Mesothelial cell of epicardium (in vitro differentiated cells): ENCODE measurements at places on chromosomes 5 and 9. TPM values are rescaled to one million over a fixed set of nuclear protein-coding genes. Genes with fewer than 3 reads are reported as not detected.

- H3K27me3 ChIP-seq, result no peaks in the 10 kb centered on the region
- no peak overlapping the region for H3K27ac ChIP-seq
- no peaks in the 10 kb centered on the region for H3K36me3 ChIP-seq
- no peak overlapping the region for H3K4me3 ChIP-seq
- peaks cover 44% of the 10 kb centered on the region for H3K4me1 ChIP-seq
Observed at GRCh38 chr5:56700711-56701110, 114.6 kb upstream of the MAP3K1 start.

FXN gene
- total RNA-seq, result 20.7 to 22.4 TPM (median 20.8 TPM) in 3 replicates

GRCh38 chr5:17989036-17989435 is 354.8 kb downstream of the TAF11L14 start:
- DNase-seq, result no peak
- H3K4me3 ChIP-seq, result no peak overlapping the region
- no peak overlapping the region for H3K27ac ChIP-seq
- H3K4me1 ChIP-seq, result no peaks in the 10 kb centered on the region
- H3K36me3 ChIP-seq, result no peaks in the 10 kb centered on the region

DNA sequence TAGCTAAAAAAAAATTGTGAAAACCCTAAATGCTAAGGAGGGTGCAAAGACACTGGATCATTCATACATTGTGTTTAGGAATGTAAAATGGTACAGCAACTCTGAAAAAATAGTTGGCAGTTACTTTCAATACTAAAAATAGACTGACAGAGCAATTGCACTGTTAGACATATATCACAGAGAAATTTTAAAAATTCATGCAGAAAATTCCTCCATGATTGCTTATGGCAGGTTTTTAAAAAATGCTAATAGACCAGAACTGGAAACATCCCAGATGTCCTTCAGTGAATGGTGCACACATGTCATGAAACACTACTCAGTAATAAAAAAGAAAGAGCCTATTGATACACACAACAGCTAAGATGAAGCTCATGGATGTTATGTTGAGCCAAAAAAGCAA is 349.8 kb upstream of the DAB2 start:
- H3K4me3 ChIP-seq, result no peak overlapping the region
- peaks cover 4% of the 10 kb centered on the region for H3K27me3 ChIP-seq
- H3K36me3 ChIP-seq, result peaks cover 2% of the 10 kb centered on the region

DNA sequence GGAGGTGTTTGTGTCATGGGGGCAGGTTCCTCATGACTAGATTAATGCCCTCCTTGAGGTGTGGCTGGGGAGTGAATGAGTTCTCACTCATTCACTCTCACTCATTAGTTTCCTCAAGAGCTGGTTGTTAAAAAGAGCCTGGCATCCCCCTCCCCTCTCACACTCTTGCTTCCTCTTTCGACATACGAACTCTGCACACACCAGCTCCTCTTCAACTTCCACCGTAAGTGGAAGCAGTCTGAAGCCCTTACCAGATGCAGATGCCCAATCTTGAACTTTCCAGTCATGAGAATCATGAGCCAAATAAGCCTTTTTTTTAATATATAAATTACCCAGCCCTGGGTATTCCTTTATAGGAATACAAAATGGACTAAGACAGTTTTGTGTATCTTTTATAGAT is 82.5 kb downstream of the SPRY4 start:
- no peaks in the 10 kb centered on the region for H3K36me3 ChIP-seq
- no peak overlapping the region for H3K4me3 ChIP-seq
- no peak for DNase-seq
- H3K4me1 ChIP-seq, result peaks cover 9% of the 10 kb centered on the region
- H3K27me3 ChIP-seq, result no peaks in the 10 kb centered on the region

DNA sequence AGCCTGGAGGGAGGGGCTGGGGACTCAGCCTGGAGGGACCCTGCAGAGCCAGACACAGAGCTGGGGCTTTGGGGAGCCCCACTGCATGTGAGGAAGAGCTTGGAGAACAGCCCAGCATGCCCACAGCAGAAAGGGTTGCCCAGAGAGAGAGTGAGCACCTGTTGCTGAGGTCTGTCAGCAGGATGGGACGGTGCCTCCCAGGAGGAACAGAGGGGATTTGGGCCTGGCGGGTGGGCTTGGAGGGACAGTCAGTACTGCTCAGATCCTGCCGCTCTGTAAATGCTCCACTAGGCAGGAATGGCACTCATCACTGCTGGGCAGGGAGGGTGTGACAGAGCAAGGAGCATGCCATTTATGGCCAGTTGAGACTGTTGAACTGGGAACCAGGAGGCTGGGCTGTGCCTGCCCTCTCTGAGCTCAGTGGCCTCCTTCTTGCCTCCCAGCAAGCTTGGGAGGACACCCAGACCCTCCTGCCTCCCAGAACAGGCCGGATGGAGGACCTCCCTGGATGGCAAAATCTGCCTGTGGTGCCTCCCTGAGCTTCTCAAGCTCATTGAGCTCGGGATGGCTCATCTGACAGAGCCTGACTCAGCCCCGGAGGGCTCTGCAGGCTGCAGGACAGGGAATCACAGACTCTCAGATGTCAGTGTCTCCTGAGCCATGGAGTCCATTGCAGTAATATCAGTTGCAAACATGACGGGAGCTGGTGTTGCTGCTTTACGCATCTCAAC is 786 bp upstream of the HRCT1 start:
- H3K36me3 ChIP-seq, result no peaks in the 10 kb centered on the region
- H3K27ac ChIP-seq, result peak overlapping the region; percentile 16
- no peak for DNase-seq

- no peak overlapping the region for H3K4me3 ChIP-seq
- DNase-seq, result no peak
- H3K36me3 ChIP-seq, result peaks cover 10% of the 10 kb centered on the region
- no peak overlapping the region for H3K27ac ChIP-seq
- peaks cover 32% of the 10 kb centered on the region for H3K4me1 ChIP-seq
Observed at GRCh38 chr5:40838086-40838485, 3.1 kb upstream of the RPL37 start.

STPG3 gene
- total RNA-seq, result 0.18 to 0.29 TPM in 2 of 3 replicates, not detected in the other

DNA sequence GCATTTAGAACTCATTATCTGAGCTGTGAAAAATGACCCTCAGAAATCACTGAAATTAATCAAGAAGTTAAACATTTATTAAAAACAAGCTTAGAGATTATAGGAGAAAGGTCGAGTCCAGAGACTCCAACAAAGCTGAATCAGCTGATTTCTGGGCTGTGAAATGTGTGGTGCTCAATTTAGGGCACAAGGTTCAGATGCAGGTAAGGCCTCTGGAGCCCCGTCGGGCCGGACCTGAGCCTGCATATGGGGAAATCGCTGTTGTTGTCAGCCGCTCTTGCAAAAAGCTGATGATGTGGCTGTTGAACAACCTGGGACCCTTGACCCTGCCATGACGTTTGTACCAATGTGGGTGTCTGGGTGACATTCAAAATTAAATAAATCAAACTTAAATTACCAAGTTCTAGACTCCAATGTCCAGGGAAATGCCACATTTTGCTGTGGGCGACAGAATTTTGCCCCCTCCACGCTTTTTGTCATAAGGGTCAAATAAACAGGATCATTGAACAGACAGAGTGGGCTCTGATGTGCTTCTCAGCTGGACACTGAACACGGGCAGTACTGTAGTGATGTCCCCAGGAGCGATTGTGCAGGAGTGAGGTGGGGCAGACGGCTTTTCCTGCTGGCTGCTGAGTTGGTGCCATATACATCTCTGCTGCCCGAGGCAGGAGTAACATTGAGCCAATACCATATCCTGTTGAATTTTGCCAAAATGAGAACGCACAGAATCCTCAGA is 27.2 kb upstream of the FBP1 start:
- DNase-seq, result no peak
- H3K4me3 ChIP-seq, result no peak overlapping the region
- no peaks in the 10 kb centered on the region for H3K27me3 ChIP-seq
- no peak overlapping the region for H3K27ac ChIP-seq
- peaks cover 20% of the 10 kb centered on the region for H3K4me1 ChIP-seq

OTULINL gene
- 3.0 to 6.6 TPM (median 3.8 TPM) in 3 replicates for total RNA-seq

- H3K36me3 ChIP-seq, result no peaks in the 10 kb centered on the region
- no peak overlapping the region for H3K27ac ChIP-seq
- DNase-seq, result no peak
- H3K4me3 ChIP-seq, result no peak overlapping the region
Observed at GRCh38 chr5:2158767-2159166, 276.0 kb upstream of the IRX4 start.

DNA sequence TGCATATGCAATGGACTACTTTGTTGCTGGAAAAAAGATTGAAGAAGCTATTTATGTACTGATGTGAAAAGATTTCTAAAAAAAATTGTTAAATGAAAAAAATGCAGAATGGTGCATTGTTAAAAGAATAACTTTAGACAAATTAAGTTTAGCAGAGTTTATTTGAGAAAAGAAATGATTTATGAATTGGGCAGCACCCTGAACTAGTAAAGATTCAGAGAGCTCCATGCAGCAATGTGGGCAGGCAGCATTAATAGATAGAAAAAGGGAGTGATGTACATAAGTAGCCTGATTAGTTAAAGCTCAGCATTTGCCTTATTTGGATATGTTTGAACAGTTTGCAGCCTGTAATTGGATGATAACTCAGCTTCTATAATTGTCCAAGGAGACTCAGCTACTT is 677.9 kb upstream of the SEMA6A start:
- no peaks in the 10 kb centered on the region for H3K36me3 ChIP-seq
- peaks cover 22% of the 10 kb centered on the region for H3K4me1 ChIP-seq
- H3K27ac ChIP-seq, result no peak overlapping the region
- DNase-seq, result no peak
- H3K4me3 ChIP-seq, result no peak overlapping the region
- no peaks in the 10 kb centered on the region for H3K27me3 ChIP-seq

GRCh38 chr9:109369285-109369684 is 48.4 kb upstream of the EPB41L4B start:
- no peak overlapping the region for H3K4me3 ChIP-seq
- H3K27me3 ChIP-seq, result no peaks in the 10 kb centered on the region
- H3K4me1 ChIP-seq, result no peaks in the 10 kb centered on the region
- H3K27ac ChIP-seq, result no peak overlapping the region

ZFP37 gene
- total RNA-seq, result 8.2 to 9.3 TPM (median 8.9 TPM) in 3 replicates

GRCh38 chr5:53817183-53817582 is 256.7 kb downstream of the NDUFS4 start:
- no peaks in the 10 kb centered on the region for H3K36me3 ChIP-seq
- peaks cover 12% of the 10 kb centered on the region for H3K27me3 ChIP-seq
- peaks cover 4% of the 10 kb centered on the region for H3K4me1 ChIP-seq
- no peak overlapping the region for H3K4me3 ChIP-seq
- no peak overlapping the region for H3K27ac ChIP-seq

YTHDC2 gene
- total RNA-seq, result 34.0 to 38.2 TPM (median 37.0 TPM) in 3 replicates

HACD4 gene
- 3.0 TPM in 3 replicates for total RNA-seq

DNA sequence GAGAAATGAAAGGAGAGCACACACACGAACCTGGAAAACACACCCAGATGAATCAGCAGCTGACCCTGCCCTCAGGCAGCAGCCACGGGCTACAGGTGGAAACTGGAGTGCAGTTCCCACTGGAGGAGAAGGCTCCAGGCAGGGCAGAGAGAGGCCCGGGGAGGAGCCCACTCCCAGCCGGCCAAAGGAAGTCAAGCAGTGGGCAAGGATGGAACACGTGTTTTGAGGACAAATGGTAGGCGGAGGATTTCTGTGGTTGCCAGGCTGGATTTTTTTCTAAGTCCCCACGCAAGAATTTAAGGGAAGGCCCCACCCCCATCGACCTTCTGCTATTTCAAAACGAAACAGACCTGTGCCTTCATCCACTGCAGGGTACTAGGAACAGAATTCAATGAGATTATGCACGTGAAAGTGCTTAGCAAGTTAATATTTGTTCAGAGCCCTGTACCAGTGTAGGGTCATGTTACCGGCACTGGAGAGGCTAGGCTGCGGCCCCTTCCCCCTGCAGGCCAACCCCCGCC is 6.8 kb downstream of the EPB41L4B start:
- no peak overlapping the region for H3K27ac ChIP-seq
- H3K27me3 ChIP-seq, result peaks cover 27% of the 10 kb centered on the region
- H3K36me3 ChIP-seq, result no peaks in the 10 kb centered on the region
- H3K4me1 ChIP-seq, result peaks cover 36% of the 10 kb centered on the region
- DNase-seq, result no peak

DNA sequence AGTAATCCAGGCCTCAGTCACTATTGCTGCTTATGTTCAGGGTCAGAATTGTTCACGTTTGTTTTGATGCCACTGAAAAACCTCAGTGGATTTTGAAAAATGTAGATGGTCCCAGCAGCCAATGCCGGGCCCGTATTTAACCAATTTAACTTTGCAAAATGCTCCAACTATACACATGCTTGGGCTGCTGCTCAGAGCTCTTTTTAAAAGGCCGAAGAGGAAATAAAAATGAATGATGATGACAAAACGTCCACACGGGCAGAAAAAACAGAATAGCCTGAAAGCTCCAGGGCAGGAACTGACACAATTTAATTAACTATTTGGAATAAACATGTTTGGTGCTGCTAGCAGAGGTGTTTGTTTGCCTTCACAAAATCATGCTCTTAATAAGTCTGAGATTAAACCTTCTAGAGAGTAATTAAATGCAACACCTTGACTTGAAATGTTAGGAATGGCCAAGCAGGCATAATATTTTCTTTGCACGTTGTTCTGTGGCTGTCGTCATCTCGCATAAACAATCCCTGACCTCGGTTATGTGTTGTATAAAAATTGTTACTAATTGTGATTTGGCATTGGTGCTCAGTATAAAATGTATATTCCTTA is 152.7 kb downstream of the SLIT3 start:
- H3K27ac ChIP-seq, result peak overlapping the region; percentile 35

DNA sequence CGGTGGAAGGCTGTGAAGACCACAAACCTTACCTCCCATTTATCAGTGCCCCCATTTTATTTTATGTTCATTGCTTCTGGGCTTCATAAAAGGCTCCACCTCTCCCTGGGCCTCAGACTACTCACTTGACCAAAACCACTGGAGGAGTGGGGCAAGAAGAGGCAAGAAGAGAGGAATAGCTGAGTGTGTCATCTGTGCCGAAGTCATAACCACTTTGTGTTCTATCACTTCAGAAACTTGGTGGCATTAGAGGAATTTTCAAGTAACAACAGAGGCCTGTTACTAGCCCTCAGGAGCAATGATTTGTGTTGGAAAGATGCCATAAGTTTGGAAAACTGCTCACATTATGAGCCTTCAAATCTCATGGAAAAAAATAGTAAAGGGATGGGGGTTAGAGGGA is 88.7 kb upstream of the PIK3R1 start:
- H3K4me3 ChIP-seq, result no peak overlapping the region
- DNase-seq, result no peak
- peaks cover 6% of the 10 kb centered on the region for H3K4me1 ChIP-seq

DNA sequence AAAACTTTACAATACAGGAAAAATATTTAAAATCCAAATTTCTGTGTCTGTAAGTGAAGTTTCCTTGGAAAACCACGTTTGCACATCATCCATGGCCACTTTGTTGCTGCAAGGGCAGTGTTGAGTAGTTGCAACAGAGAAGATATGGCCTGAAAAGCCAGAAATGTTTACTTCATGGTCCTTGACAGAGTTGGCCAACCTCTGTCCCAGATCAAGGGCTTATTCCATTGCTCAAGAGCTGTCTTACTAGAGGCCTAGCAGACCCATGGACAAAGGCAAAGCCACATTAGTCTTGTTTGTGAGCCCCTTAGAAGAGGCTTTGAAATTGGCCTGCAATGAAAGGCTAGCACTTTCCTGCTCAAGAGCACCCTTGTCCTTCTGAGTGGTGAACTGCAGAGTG is 119.4 kb downstream of the GAS1 start:
- DNase-seq, result no peak
- peaks cover 2% of the 10 kb centered on the region for H3K27me3 ChIP-seq
- H3K27ac ChIP-seq, result no peak overlapping the region
- no peak overlapping the region for H3K4me3 ChIP-seq
- H3K4me1 ChIP-seq, result no peaks in the 10 kb centered on the region

- no peaks in the 10 kb centered on the region for H3K27me3 ChIP-seq
Observed at GRCh38 chr5:150642991-150643710, 2.7 kb downstream of the SYNPO start.
